ENCODE measurements at places on chromosomes 5 and 9.

- no peak for DNase-seq
These were observed 31.3 kb downstream of the ANXA1 start for GRCh38 chr9:73182928-73183327.

DNA sequence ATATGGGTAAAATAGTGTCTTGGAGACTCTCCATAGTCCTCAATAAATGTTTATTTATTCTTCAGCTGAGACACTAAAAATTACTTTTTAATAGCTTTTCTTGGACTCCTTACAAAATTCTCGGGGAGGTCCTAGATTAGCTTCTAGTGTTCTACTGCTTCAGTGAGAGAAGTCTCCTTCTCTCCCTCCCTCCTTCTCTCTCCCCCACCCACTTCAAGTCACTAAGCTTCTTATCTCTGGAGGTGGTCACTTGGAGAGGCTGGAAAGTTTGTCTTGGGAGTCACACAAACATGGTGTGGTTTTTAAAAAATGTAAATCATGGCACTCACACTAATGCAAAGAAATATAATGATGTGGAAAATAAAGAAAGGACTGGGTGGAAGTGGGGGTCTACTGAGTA lies 64.1 kb downstream of the SEMA6A start:
- no peak for DNase-seq

GRCh38 chr5:4700069-4700468 lies 440.1 kb upstream of the ADAMTS16 start:
- peak; percentile 4 for DNase-seq

GRCh38 chr9:137454145-137454596 lies 5.0 kb downstream of the NSMF start:
- no peak for DNase-seq
